ENCODE measurements at places on chromosomes 7 and 10.

- DNase-seq, result no peak
Observed at GRCh38 chr7:101625031-101625791, 3.9 kb downstream of the MYL10 start.

GRCh38 chr10:29811751-29812427 lies 177.1 kb upstream of the SVIL start:
- DNase-seq, result no peak

GRCh38 chr7:121178869-121179497 lies 149.8 kb upstream of the WNT16 start:
- DNase-seq, result no peak

- DNase-seq, result no peak
Observed at GRCh38 chr10:44459671-44460070, 74.8 kb upstream of the CXCL12 start.

- no peak for DNase-seq
Observed at GRCh38 chr10:113780681-113781250, 29.3 kb downstream of the PLEKHS1 start.

DNA sequence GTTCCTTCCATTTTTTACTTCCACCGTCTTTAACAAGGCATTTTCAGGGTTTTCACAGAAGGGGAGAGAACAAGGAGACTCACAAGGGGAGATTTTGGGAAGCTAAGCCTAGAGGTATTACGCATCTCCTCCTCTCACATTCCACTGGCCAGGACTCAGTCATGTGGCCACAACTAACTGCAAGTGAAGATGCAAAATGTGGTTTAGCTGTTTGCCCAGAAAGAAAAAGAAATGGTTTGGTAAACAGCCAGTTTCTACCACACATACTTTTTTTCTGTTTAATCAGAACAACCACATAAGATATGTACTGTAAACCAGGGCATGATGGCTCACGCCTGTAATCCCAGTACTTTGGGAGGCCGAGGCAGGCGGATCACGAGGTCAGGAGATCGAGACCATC lies 21.4 kb upstream of the HELLS start:
- DNase-seq, result no peak

GRCh38 chr10:74969093-74969492 lies 142.4 kb upstream of the SAMD8 start:
- DNase-seq, result no peak

DNA sequence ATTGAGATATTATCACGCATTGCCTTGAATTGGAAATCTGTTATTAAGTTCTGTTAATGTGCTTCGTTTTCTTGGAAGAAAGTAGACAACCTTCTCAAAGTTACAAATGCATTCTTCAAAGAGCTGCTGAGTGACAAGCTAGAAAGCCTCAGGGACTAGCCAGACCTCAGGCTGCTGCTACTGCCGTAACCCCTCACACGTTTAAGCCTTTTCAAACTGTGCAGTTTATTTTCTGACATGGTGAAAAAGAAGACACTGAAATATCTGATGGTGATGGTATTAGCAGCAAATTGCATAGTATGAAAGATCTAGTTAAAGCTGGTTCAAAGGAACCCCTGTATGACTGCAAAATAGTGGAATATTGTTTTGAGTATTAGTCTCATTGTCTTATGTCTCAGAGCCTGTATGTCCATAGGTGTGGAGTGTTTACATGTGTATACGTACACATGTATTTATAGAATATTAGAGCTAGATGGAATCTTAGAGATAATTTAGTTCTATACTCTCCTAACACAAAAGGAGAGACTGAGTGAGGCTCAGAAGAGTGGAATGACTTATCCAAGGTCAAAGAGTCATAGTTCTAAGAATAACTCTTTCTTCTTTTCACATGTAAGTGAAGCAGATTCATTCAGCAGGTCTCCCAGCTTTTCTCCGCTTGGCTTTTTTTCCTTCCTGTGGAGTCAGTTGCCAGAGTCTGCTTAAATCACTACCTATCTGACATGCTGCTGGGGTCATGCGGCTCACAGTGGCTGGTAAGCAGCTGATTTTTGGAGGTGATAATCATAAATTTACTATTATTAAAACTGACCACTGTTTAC lies 431.9 kb downstream of the PLXDC2 start:
- DNase-seq, result no peak

DNA sequence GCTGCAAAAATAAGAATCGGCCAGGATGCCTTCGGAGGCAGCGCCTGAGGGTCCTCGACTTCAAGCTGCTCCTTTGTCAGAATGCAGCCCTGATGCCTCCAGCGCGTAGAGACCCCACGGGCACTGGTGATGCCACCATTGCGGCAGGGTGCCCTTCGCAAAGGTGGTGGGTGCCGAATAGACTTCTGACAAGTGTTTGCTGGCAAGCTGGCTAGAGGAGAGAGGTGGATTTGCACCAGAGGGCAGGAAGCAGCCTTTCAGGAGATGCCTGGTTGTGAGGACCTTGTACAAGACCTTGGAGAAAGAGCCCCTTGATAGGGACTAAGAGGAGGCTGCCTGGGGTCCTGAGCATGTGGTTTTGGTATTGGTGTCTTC lies 103.2 kb upstream of the PPIF start:
- no peak for DNase-seq

DNA sequence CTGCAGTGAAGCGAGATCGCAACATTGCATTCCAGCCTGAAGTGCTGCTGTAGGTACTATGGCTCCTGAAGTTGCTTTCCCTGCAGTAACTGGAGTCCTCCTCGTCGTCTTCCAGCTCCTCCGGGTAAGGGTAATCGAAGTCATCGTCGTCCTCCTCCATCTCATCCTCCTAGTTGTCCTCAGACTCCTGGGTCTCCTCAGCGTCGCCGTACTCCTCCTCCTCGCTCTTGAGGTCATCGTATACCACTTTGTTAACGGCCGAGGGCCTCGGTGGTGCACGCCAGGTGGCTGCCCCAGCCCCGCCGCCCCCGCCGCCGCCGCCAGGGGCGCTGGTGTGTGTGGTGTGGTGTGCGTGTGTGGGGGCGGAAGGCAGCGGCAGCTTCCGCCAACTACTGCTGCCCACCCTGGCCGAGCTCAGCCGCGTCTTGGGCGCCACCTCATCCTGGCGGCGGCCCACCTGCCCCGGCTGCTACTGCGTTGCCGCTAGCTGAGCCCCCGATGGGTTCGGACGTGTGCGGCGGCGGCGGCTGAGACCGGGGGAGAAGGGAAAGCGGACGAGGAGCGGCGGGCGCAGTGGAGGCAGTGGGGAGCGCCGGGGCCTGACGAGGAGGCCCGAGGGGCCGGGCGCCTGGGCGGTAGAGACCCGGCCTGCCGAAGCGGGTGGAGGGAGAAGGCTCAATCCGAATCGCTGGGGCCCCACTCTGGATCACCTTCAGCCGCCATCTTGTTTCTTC lies 11.8 kb upstream of the ACBD5 start:
- DNase-seq, result peak; percentile 77

GRCh38 chr10:35251373-35252100 lies 84.8 kb upstream of the CCNY start:
- no peak for DNase-seq

GRCh38 chr7:52838981-52839411 lies 196.4 kb upstream of the POM121L12 start:
- DNase-seq, result no peak

DNA sequence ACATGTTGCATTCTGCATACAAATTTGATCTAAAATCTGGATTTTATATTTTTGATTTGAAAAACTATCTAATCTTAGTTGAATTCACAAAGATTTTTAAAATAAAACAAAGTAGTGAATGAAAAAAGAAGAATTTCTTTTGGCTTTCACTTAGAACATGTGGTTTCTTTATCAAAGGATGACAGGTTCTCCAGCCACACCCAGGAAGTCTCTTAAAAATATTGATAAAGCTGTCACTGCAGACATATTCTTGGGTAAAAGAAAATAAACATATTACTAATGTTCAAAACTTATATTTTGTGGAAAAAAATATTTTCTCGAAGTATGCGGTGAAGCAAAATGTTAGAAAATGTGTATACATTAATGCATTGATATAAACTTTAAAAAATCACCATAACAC lies 44.3 kb downstream of the ARL4A start:
- DNase-seq, result no peak

DNA sequence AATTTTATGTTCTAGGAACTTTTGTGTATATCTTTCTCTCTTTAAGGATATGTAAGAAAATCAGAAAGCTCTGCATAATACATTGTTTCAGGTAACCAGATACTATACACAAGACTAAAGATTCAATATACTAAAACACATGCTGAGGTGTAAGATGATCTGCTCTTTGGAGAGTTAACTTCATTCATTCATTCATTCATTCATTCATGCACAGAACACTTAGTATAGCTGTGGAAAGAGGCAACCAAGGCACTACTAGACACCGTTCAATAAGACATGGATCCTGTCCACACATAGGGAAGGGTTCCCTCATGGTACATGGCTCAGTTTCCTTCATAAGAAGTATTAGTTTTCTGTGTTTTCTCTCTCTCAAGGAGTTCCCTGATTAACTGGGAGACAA lies 207.6 kb upstream of the AOAH start:
- DNase-seq, result no peak

DNA sequence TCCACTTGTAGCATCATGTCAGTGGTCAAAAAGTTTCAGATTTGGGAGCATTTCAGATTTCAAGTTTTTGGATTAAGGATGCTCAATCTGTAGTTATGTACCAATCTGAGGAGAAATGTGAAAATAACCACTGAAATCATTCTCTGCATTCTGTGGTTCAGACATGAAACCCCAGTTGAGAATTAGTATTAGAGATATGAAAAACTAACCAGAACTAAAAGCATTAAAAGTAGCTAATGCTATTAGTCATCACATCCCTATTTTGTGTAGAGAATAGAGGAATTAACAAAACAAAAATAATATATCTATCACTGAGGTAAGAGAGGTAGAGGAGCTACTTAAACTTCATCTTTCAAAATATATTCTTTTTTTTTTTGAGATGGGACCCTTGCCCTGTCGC lies 28.0 kb downstream of the MICU1 start:
- no peak for DNase-seq

- DNase-seq, result no peak
Observed at GRCh38 chr10:35870665-35871310, 228.7 kb upstream of the FZD8 start.

GRCh38 chr7:47685712-47686376 lies 103.9 kb upstream of the TNS3 start:
- no peak for DNase-seq

DNA sequence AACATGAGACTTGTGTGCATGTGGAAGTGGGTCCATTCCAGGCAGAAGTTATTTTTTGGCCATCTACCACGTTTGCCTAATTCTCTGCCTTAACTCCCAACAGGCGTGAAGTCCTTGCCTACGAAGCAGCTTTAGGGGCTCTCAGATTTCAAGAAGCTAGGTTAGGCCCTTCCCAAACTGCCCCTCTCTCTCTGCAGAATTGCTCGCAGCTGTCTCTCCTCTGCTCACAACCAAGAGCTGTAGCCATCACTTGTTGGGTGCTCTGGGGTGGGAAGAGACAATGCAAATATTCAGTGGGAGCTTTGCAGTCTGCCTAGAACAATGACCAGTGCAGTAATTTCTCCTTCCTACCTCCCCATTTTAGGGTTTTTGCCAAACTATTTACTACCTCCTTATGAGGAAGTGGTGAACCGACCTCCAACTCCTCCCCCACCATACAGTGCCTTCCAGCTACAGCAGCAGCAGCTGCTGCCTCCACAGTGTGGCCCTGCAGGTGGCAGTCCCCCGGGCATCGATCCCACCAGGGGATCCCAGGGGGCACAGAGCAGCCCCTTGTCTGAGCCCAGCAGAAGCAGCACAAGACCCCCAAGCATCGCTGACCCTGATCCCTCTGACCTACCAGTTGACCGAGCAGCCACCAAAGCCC lies 24.9 kb downstream of the CYP17A1 start:
- no peak for DNase-seq

- DNase-seq, result no peak
Observed at GRCh38 chr10:71747551-71748523, 25.5 kb downstream of the VSIR start.

DNA sequence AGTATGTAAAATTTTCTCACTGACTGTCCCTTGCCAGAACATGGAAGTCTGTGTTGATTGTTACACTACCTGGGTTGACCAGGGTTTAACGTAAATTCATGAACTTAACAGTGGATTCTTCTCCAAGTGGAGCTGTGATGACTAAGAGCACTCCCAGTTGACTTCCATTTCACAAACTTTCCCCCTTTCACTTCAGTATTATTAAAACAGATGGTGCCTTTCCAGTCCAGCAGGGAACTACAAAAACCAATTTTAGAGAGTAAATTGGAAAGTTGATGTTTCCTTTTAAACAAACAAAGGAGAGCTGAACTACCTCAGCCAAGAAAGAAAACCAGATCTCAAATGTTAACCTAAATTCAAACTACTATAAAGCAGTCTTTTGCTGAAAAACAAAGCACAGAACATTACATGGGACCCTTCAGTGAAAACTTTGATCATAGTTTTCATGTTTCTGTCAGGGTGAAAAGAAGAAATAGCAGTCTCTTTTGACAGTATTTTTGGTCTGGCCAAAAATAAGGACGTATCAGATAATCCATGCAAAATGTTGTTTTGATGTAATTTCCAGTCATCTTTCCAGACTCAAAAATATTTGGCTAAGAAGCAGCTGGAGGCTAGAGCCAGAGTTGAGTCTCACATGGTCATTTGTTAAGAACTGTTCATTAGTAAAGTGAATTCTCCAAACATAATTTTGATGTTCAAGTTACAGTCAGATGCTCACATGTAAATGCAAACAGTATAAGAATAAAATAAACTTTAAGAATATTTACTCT lies 479.9 kb upstream of the AKR1E2 start:
- DNase-seq, result no peak

GRCh38 chr10:100864036-100864885 lies 48.5 kb upstream of the SLF2 start:
- no peak for DNase-seq

- no peak for DNase-seq
Observed at GRCh38 chr7:2029211-2029905, 203.4 kb downstream of the MAD1L1 start.

- peak; percentile 60 for DNase-seq
Observed at GRCh38 chr10:17026686-17027485, 102.7 kb downstream of the CUBN start.

GRCh38 chr7:14666913-14667312 lies 235.6 kb downstream of the DGKB start:
- no peak for DNase-seq

All from activated CD4-positive, alpha-beta T cell treated with anti-CD3 and anti-CD28 coated beads, Interleukin-2, amount 50 U/mL, for 4 hours (primary cell).